Osteoblast (primary cell): ENCODE measurements at places on chromosomes 4 and X. TPM values are rescaled to one million over a fixed set of nuclear protein-coding genes. Genes with fewer than 3 reads are reported as not detected.

Gene PRDM8
- 3.6 and 5.0 TPM in 2 replicates for total RNA-seq

Gene SMR3B
- not detected in 2 replicates for total RNA-seq

Gene CENPVL1
- not detected in 2 replicates for total RNA-seq

Gene RASGEF1B
- total RNA-seq: 4.1 and 5.8 TPM in 2 replicates

Gene SPANXB1
- total RNA-seq: not detected in 2 replicates

Gene PFKFB1
- total RNA-seq: not detected in 2 replicates

Gene INTU
- total RNA-seq: 7.6 and 8.3 TPM in 2 replicates

Gene ZAR1
- not detected in 2 replicates for total RNA-seq

Gene SMIM43
- 0.72 and 1.8 TPM in 2 replicates for total RNA-seq
